NCI-H524 treated with DMSO at 0.1 percent for 48 hours (cell line): ENCODE measurements at places on chromosomes 5 and 9.

DNA sequence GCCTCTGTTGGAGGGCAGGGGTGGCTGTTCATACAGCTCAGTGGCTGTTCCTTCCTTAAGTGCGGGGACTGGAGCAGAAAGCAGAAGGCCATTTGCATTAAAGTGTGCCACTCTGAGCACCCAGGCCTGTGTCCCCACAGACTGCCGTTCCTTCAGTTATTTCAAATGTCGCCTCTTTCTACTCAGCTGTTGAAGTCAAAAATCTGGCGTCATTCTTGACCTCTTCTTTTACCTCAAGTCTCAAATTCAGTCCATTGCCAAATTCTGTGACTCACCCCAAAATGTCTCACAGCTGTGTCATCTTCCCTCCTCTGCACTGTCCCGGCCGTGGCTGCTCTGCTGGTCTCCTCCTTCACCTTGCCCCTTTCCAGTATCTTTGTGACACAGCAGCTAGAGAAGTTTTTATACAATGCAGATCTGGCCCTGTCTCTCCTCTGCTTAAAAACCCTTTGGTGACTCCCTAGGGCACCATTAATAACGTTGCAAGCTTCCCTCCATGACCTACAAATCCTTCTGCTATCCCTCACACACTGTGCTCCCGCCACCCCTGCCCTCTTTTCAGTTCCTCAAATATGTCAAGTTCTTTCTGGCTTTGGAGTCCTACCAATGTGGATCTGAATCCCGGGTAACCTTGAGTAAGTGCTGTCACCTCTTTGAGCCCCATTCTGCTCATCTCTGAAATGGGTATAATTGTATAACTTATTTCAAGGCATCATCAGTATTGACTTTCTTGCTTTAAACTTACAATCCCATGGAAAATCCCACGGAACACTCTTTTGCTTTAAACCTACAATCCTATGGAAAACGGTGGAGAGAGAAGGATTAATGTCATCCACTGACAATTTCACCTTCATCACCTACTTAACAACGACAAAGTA lies 98.3 kb upstream of the BOD1 start:
- no peak for DNase-seq

DNA sequence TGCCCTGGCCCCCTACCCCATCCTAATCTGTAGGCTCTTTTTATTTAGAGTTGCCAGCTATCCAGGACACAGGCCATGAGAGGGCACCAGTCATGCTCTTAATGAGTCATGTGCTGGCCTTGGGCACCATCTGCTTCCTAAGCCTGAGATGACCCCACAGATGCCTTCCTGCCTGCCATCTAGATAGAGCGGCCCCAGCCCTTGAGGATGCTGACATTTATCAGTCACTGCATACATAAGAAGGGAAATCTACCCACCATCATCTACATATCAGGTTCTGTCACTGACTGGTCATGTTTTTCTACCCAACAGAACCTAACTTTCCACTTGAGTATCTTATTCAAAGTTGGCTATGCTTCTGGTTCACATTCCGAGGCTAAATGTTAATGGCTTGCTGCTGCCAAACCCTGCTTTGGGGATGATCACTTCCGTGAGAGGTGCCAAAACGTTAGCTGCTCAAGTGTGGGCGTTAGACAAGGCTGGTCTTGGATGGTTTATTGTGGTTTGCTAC lies 49.9 kb upstream of the TTC23L start:
- no peak for DNase-seq

- no peak for DNase-seq
These were observed 233.3 kb downstream of the CDH9 start for GRCh38 chr5:26805076-26805475.

DNA sequence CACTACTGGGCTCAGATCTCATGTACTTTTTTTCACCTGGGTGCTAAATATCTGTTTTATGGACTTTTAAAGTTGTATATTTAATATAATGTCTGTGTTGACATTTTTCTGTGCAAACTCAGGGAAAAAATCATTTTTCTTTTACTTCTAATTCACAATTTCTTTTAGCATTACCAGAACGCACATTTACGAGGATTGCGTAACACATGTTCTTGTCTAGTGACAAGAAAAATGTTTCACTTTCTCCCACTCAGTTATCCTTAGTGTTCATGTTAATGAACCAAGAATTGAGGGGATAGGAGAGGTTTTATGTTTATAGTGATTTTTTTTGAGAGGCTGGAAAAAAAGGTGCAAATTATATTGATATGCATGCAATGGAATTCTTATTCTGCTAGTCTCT lies 86.3 kb upstream of the PJA2 start:
- DNase-seq = no peak

DNA sequence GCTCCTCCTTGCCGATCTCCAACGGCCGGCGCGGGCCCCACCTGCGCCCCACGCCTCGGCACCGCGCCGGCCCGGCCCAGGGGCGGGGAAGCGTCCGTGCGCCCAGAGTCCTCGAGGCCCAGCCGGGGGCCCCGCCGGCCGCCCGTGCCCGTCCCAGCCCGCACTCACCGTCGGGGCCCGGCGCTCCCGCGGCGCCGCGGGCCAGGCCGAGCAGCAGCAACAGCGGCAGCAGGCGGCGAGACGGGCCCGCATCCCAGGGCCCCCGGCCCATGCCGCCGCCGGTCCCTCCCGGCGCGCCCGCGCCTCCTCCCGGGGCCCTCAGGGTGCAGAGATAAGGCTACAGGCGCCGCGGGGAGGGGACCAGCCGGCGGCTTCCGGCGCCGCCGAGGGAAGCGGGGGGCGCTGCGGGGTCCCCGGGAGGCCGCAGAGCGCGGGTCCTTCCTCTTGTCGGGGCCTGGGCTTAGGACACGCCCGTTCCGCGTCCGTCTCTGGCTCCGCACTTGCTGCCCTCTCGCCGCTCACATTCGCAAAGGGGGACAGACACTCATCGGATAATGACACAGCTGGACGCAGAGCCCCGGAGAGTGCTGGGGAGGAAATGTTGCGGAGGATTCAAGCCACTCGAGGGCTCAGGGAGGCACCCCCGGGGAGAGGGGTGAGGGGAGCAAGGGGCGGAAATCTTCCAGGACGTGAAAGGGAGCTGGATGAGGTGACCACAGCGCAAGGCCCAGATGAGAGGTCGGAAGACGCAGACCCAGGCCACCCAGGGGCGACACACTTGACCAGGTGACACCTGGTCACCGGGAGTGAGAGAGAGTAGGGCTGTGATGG lies at the start of gene SUSD1:
SUSD1 (minus strand) TSS at position 333 of the 831 bp plus-strand sequence; CDS start at position 271, 62 bp downstream.
- no peak for DNase-seq

GRCh38 chr9:133572821-133573361 lies 36.3 kb downstream of the FAM163B start:
- DNase-seq = no peak

GRCh38 chr5:100518377-100518776 lies 16.8 kb upstream of the FAM174A start:
- DNase-seq = no peak

DNA sequence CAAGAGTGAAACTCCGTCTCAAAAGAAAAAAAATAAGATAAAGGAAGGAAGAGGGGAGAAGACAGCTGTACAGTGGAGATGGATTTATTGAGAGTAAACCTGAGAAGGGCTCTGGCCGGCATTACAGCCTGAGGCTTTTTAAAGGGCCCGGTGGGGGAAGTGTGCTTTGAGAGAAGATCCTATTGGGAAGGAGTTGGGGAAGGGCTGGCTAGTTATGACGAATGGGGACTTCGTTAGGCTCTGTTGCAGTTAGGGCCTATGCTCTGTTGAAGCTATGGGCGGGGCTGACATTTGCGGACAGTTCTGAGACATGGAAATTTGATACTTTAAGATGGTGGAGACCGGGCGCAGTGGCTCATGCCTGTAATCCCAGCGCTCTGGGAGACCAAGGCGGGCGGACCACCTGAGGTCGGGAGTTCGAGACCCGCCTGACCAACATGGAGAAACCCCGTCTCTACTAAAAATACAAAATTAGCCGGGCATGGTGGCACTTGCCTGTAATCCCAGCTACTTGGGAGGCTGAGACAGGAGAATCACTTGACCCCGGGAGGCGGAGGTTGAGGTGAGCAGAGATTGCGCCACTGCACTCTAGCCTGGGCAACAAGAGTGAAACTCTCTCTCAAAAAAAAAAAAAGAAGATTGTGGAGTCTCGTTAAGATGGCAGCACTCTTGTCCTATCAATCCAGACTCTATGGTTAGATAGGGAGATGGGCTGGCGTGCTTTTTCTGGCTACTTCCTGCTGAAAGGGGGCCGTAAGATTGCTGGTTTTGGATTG lies 33.2 kb downstream of the C9orf50 start:
- DNase-seq = no peak

GRCh38 chr5:68431601-68432337 lies 216.2 kb downstream of the PIK3R1 start:
- DNase-seq = no peak

GRCh38 chr9:136122425-136123383 lies 4.0 kb upstream of the TMEM250 start:
- no peak for DNase-seq

- no peak for DNase-seq
These were observed 4.4 kb upstream of the ST6GALNAC6 start for GRCh38 chr9:127903557-127904475.

- no peak for DNase-seq
These were observed 8.7 kb downstream of the SERINC5 start for GRCh38 chr5:80246995-80247729.

GRCh38 chr9:12826924-12827565 lies 52.2 kb downstream of the LURAP1L start:
- DNase-seq = no peak

- DNase-seq = no peak
These were observed 593.2 kb downstream of the ELAVL2 start for GRCh38 chr9:23232831-23233230.

DNA sequence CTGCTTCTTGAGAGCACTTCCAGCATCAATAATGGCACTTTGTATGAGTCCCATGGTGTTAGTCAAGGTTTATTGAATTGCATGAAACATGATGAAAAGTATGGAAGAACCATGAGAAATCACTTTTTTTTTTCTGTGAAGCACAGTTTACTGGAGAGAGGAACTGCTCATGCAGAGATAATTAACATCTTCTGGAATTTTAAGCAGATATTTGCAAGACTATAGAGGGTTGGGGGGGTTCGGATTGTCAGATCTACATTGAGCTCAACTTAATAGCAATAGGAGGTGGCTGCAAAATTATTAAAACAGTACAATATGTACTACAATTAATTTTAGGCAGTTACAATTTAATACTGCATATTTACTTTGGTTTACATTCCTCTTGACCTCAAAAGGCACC lies 204.4 kb upstream of the CDH10 start:
- DNase-seq = no peak

- DNase-seq = no peak
These were observed 66.0 kb downstream of the RASEF start for GRCh38 chr9:82996941-82997340.

- no peak for DNase-seq
These were observed 31.2 kb downstream of the NLN start for GRCh38 chr5:65753189-65753588.

DNA sequence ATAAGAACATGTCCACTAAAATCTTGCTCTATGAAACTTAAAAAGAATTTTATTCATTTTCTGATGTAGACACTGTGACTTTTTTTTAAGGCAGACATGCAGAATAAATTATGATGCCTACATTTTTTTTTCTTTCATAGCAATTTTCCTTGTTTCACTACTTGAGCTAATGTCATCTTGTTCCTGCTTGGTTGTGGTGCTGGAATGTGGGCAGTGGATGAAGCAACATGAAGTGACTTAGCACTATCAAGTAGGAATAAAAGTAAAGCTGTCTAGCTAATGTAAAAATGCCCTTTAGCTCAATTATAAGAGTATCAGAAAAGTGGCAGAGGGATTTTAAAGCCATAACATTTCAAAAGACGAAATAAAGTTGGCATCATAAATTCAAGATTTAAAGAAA lies 191.0 kb downstream of the ADAMTS6 start:
- DNase-seq = no peak

GRCh38 chr5:34501016-34501415 lies 155.1 kb upstream of the RAI14 start:
- DNase-seq = no peak

GRCh38 chr9:89038382-89039103 lies 47.3 kb downstream of the S1PR3 start:
- DNase-seq = no peak

DNA sequence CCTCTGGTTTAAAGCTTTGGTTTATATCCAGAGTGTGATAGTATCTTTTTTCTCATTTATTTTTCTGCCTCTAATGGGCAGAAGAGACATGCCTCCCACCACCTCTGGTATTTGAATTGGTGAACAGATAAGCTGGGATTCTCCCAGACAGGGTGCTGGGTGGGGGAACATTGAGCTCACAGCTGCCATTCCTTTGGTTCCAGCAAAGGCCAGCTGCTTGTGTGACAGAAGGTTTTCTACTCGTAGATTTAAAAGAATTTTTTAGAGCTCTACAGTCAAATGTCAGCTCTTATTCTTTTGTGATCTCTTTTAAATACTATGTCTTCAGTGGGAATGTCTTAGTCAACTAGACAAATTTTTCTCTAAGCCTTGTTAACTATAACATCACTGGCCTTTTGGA lies 54.7 kb upstream of the ADAMTS16 start:
- no peak for DNase-seq

DNA sequence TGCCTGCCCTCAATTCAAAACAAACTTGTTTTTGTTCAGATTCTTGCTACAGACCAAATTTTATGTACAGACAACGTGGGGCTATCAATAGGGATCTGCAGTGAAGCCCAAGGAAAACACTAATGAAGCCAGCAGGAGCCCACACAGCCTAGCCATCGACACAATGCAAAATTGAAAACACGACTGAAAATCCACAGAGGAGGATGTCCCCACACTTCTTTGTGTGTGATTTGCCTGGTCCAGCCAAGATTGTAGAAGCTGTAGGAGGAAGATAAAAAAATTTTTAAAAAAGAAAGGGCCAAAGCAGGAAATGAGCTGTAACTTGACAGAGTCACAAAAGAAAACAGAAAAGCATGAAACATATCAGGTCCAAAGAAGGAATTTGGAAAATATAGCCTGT lies 34.8 kb downstream of the HTR4 start:
- DNase-seq = no peak

- peak; percentile 58 for DNase-seq
These were observed 149.5 kb downstream of the C9orf152 start for GRCh38 chr9:110058304-110058953.

DNA sequence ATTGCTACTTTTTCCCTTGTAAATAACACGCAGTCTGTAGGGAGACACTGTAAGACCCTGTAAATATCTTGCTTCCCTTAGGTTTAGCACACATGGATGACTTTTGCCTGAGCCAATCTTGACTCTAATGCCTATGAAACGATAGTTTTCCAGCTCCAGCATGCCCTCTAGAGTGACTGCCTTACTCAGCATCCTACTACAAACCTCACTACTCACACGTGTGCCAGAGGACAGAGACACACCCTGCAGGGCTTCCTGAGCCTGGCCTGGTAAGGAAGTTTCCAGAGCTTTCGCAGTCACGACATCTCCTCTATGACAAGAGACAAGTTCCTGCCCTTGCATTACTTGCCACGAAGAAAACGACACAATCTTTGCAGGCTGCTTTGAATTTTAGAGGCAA lies 138.1 kb downstream of the ATPSCKMT start:
- DNase-seq = peak; percentile 39
